ENCODE measurements at places on chromosomes 11 and 22. TPM values are rescaled to one million over a fixed set of nuclear protein-coding genes. Genes with fewer than 3 reads are reported as not detected.

- peak; percentile 48 for DNase-seq
Measured at GRCh38 chr11:129992161-129992944, 10.3 kb downstream of the PRDM10 start.

DNA sequence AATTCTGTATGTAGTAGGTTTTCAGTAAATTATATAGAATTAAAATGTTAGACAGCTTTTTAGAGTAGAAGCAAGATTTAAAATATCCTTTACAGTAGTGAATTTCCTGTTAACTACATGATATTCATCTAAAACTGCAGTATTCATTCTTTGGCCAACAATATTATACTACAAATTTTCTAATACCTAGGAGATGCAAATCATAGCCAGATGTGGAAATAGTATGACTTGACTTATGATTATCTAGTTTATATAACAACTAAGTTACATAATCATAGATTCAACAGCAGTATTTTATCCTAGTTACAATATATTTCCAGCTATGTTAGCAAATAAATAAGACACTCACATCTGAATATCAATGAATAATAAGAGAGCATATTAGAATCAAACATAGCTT lies 163.2 kb downstream of the MSANTD4 start:
- no peak for DNase-seq

DNA sequence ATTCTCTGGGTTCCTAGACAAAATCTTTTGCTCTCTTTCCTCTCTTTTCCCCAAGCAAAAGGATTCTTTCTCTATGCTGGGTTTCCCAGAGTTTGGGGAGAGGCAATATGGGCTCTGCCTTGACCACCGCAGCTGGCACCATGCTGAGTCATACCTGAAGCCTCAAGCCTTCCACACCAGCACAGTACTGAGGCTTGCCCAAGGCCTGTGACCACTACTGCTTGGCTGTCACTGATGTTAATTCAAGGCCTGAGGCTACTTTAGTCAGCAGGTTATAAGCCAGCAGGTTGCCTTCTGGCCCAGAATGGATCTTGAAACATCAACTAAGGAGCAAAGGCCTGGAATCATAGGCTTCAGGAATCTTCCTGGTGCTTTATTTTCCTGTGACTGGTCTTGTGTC lies 185.3 kb downstream of the DYNC2H1 start:
- DNase-seq = no peak

DNA sequence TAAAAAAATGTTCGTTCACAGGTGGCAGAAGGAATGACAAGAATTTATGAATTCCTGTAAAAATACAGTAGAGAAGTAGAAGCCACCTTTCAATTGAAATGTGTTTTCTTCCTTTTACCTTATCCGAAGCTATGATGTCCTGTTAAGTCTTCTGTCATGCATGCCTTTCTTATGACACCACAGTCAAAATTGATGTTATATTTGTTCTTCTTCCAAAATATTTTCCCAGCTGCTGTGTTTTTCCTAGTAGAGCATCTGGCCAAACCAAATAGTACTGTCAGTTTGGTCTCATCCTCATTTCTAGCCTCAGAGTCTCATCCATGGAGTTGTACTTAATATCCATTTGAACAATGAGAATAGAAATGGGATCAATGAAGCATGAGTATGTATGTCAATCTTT lies 206.1 kb downstream of the PGR start:
- no peak for DNase-seq

DNA sequence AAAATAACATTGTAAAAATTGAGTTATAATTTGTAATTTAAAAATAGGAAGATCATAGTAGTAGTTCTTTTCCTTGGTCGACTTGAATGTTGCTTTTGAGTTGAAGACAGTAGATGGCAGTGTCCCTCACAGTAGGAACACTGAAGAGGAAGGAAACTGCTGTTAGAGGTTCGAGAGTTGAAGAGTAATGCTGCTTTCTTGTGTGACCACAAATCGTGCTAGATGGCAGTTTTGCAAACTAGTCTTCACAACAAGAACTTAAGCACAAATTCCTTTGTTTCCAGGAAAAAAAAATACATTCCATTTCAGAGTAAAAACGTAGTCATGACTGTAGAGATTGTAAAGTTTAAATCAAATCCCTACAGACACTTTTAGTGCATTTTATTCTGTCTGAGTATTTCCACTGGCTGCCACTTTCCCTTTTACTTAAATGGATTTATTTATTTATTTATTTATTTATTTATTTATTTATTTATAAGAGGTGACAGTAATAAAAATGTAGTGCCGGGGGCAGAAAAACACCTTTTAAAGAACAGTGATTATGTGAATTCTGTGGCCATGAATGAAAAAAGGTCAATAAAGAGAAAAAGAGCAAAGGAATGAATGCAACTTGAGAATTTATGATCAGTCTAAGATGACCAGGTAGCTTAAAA lies 54.6 kb downstream of the SPECC1L start:
- DNase-seq = peak; percentile 6

DNA sequence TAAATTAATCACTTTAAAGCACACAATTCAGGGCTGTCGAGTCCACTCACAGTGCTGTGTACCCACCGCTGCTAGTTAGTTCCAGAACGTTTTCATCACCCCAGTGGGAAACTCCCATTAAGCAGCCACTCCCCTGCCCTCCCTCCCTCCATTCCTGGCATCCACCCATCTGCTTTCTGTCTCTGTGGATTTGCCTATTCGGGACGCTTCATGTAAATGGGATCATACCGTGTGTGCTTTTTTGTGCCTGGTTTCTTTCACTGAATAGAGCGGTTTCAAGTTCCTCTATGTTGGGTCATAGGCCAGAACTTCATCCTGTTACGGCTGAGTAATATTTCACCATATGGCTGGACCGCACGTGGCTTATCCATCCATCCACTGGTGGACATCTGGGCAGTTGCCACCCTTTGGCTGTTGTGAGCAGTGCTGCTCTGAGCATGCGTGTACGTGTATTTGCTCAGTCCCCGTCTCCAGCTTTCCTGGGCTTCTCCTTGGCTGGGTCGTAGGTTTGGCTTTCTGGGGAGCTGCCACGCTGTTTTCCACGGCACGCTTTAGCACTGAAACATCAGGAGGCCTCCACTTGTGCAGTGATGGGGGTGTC lies 30.1 kb downstream of the ARHGAP8 start:
- DNase-seq = no peak

DNA sequence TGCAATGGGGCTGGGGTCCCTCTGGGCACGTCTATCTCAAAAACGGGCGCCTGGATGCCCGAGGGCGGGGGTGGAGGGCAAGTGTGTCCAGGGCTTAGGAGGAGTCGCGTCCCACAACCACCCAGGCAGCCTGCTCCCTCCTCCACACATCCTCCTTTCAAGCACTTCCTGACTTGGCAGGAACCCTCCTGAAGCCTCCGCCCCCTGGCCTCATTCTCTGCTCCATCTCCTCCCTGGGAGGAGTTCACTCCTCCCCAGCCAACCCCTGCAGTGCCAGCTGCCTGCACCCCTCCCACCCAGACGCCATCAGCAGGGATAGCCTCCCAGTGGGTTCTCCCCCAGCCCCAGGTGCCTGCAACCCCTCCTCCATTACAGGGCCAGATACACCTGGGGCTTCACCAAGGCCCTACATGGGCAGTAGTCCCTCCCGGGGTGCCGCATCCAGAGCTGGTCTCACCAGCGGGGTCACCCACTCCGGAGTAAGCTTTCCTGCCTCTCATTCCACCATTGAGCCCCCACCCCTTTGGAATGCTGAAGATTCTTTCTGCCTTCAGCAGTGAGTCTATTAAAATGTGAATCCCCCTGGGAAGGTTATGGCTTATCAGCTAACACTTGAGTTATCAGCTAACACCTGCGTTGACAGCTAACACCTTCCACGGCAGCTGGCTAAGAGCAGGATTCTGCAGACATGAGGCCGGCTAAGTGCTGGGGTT lies 24.4 kb downstream of the RTN4R start:
- peak; percentile 51 for DNase-seq

DNA sequence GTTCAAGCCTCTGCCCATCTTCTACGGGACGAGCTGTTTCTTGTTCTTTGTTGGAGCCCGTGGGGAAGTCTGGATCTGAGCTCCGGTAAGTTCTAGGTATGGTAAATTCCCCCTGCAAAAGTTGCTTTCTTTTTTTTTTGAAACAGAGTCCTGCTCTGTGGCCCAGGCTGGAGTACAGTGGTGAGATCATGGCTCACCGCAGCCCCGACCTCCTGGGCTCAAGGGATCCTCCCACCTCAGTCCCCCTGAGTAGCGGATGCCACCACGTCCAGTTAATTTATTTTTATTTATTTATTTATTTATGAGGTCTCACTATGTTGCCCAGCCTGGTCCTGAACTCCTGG lies 35.5 kb upstream of the MOB2 start:
- no peak for DNase-seq

DNA sequence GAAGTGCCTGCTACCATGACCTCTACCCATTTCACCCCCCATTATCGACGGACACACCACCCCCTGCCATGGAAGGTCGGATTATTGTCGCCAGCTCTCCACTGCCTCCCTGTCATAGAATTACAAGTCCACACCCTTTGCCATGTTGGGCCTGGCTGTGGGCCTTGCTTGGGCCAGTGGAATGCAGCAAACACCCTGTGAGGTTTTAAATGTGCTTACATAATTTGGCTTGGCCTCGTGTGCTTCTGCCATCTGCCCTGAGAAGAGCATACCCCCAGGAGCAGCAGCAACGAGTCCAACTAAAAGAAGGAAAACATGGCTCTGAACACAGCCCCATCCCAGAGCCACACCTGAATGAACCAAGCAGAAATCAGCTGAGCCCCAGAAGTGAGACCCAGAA lies 94.1 kb upstream of the PRDM11 start:
- no peak for DNase-seq

DNA sequence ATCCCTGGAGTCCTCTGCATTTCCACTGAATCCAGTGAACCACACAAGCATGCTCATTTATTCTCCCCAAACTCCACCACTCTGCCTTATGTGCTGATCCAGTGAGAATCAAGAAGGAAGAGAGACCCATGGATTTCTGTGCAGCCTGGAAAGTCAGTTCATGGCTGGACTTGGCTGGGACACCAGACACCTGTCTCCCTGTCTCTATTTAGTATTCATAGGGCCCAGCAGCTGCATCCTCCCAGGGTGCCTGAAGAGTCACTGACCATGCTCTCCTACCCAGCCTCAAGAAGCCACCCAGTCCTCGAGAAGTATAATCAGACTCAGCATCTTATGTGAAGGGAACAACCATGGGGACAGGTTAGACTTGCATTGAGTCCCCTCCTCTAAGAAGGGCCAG lies 83.2 kb downstream of the ZNF280B start:
- no peak for DNase-seq

DNA sequence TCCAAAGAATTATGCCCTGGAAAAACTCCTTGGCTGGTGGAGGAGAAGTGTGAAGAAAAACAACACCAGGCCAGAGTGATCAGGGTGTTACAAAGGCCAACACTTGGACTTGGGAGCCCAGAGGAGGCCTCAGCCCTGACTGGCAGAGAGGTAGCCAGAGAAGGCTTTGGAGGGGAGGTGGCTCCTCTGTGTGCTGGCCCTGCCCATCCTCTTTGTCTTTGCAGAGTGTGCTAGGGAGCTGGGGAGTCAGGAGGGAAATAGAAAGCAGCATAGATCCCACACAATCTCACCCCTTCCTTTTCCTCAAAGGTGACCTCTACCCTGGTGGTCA lies 12.0 kb upstream of the P2RY6 start:
- DNase-seq = no peak

- no peak for DNase-seq
Measured at GRCh38 chr11:74025467-74026166, 16.7 kb upstream of the UCP3 start.

DNA sequence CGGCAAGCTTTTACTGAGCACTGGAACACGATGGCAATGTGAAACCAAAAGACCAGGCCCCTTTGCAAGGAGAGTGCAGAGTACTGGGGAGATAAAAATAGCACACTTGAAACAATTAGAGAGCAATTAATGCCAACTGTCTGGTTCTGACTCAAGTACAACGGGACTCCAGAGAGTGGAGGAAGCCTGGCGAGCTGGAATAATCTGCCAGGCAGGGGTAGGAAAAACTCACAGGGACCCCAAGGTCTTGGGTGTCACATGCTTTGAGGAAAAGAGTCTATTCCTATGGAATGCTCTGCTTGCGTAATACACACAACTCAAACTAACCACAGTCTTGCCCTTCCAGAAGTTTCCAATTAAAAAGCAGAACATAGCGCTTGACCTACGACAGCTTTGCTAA lies 113.0 kb upstream of the CLMP start:
- no peak for DNase-seq

DNA sequence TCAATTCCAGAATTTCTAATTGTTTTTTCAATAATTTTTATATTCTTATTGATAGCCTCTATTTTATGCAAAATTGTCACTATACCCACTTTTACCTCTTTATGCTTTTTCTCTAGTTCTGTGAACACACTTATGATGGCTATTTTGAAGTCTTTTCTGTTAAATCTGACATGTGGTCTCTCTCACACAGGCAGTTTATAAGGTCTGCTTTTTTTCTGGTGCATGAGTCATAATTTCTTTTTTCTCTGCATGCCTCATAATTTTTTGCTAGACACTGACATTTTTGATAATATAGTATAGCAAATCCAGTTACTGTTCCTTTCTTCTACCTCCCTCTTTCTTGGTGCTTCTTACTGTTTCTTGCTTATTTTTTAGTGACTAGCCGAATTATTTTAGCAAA lies 36.0 kb downstream of the ZBTB44 start:
- DNase-seq = no peak

GRCh38 chr11:12864316-12865156 lies 144.6 kb upstream of the RASSF10 start:
- DNase-seq = no peak

PYGM gene
- total RNA-seq = 4.5 TPM

DDIAS gene
- 19.5 TPM for total RNA-seq

EMSY gene
- total RNA-seq = 24.6 TPM

OR5B21 gene
- total RNA-seq = not detected

MUC15 gene
- total RNA-seq = not detected

CASP12 gene
- total RNA-seq = 0.31 TPM

CCDC73 gene
- total RNA-seq = not detected

SMC1B gene
- 3.2 TPM for total RNA-seq

KRTAP5-1 gene
- not detected for total RNA-seq

MMP3 gene
- not detected for total RNA-seq

APOL5 gene
- not detected for total RNA-seq

MPPED2 gene
- total RNA-seq = 1.6 TPM

LAYN gene
- total RNA-seq = 15.6 TPM

OR6T1 gene
- total RNA-seq = not detected

Measured in activated T-cell treated with anti-CD3 and anti-CD28 coated beads, Interleukin-2, amount 50 U/mL, for 72 hours (primary cell).